CD4-positive, alpha-beta T cell treated with Interleukin-21 for 1 hour (primary cell): ENCODE measurements at places on chromosomes 5 and 9.

GRCh38 chr5:73114044-73114688 is 6.2 kb upstream of the TMEM171 start:
- no peak for DNase-seq

- DNase-seq = no peak
Observed at GRCh38 chr5:176183321-176184074, 54.7 kb upstream of the SIMC1 start.

- no peak for DNase-seq
Observed at GRCh38 chr9:4430432-4431261, 59.6 kb upstream of the SLC1A1 start.

DNA sequence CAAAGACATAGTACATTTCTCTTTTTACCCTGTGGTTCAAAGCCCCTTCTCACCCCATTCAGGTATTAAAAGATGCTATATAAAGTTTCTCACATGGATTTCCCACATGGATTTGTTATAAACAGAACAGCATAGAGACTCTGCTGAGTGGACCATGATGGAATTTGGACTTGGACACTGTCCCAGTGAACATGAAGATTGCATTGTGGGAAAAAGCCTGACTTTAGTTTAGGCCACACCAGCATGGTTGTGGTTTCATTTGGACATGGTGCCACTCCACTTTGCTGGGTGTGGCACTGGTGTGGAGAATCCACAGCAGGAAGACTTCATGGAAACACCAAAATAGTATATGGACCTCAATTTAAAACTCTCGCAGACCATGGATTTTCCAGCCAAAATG is 124.6 kb downstream of the ARHGAP26 start:
- no peak for DNase-seq

DNA sequence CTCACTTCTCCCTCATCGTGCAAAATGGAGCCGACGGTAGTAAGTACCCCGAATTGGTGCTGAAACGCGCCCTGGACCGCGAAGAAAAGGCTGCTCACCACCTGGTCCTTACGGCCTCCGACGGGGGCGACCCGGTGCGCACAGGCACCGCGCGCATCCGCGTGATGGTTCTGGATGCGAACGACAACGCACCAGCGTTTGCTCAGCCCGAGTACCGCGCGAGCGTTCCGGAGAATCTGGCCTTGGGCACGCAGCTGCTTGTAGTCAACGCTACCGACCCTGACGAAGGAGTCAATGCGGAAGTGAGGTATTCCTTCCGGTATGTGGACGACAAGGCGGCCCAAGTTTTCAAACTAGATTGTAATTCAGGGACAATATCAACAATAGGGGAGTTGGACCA is 979 bp downstream of the PCDHGA12 start:
- DNase-seq = no peak

DNA sequence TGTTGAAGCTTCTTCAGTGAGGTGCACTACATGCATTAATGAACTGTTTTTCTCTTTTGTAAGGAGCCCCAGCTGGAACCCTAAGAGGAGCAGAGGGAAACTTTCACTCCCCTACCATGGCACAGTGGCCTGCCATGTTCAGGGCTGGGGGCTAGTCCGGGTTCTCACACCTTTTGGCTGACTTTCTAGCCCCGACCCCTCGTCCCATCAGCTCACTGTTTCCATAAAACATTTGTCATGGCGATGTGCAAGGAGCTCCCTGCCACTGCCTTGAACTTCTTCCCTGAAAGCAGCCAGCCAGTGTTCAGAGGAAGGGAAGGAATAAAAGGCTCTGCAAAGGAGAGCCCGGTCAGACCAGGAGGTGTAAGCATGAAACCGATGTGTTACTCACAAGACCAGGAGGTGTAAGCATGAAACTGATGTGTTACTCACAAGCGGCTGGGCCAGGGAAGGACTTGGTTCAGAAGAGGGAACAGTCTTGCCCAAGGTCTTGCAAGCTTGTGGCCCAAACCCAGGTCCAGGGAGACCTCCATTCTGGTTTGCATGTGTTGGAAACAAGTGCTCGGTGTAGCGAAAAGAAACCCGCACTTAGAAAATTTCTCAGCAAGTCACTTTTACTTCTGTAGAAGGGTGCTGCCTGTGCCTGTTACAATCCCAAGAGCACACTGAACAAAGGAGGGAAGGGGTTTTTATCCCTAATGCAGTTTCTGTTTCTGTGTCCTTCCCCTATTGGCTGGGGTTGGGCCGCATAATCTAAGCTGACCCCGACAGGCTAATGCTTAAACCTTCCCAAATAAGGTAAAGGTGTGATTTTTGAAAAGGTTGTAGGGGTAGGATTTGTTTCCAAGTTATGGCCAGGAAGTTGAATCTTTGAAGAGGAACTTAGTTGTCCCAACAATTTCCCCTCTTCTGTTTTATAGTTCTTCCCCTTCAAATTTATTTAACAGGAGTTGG is 3.4 kb upstream of the ABO start:
- DNase-seq = no peak

- DNase-seq = peak; percentile 56
Observed at GRCh38 chr9:121698627-121699570, 47.5 kb downstream of the DAB2IP start.

- DNase-seq = no peak
Observed at GRCh38 chr9:134046894-134047681, 20.7 kb downstream of the BRD3 start.

DNA sequence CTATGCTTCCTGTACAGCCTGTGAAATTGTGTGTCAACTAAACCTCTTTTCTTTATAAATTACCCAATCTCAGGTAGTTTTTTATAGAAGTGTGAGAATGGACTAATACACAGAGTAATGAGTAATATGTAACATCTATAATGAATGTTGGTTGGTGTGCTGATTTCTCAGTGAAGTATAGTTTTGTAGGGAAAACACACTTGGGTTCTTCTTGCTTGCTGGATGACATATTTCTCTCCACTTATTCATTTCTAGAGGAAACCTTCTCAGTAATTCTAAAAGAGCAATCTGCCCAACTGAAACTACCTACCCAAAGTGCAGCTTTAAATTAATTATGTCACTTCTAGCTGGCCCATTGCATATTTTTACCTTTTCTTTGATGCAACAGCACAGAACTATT is 81.1 kb upstream of the RORB start:
- DNase-seq = no peak

DNA sequence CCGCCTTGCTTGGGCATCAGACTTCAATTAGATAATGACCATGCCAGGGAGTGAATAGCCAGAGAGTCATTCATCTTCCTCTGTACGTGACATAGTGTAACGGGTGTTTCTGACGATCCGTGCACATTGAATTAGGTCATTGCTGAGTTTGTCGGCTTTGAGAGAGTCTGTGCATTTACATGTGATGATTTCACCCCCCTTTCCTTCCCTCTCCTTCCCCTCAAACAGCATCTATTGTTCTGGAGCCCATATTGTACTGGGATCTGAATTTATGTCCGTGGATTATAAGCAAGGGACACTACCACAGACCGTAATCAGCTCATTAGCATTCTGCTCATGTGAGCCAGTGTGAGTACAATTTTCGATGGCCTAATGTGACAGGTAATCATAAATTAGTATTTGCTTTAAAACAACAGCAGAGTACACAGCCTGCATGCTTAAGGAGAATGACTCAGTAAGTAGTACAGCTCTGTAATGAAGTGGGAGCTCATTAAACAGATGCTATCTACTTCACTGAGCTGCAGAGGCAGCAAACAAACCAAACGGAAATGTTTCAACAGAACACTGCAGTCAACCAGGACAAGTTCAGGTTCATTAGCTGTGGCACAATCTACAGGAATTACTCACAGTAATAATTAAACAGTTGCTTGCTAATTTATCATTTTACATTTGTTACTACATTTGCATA is 302.1 kb downstream of the CSNK1G3 start:
- DNase-seq = no peak

DNA sequence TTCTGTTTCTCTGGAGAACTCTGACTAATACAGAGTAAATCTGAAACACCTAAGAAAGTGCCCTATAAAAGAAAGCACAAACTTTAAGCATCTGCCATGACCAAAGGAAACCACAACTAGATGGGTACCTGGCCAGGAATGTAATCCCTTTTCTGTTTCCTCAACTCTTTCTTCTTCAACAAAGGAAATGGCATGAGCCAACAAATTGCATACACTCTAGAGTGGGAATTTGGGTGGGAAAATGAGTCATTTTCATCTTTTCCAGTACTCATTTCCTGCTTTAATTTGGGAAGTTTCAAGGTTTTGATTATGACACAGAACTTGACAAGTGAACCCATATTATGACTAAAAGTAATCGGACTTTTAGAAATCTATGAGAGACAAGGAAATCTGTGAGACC is 349.2 kb upstream of the RORB start:
- DNase-seq = no peak

DNA sequence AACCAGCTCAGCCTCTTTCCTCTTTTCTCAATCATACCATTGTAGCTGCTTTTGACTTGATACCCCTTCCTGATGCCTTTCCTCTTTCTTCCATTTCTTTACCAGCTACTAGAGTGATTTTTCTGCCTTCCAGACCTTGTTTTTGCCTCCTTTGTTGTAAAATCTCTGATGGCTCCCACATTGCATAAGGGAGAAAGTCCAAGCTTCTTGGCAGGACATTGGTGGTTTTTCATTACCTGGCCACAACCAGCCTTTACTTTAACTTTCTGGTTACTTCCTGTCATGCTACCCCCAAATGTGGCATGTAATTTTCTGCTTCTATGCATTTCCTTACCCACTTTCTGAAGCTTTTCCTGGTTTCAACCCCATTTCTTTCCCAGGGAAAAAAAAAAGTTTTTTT is 452.5 kb downstream of the TMEM38B start:
- no peak for DNase-seq

DNA sequence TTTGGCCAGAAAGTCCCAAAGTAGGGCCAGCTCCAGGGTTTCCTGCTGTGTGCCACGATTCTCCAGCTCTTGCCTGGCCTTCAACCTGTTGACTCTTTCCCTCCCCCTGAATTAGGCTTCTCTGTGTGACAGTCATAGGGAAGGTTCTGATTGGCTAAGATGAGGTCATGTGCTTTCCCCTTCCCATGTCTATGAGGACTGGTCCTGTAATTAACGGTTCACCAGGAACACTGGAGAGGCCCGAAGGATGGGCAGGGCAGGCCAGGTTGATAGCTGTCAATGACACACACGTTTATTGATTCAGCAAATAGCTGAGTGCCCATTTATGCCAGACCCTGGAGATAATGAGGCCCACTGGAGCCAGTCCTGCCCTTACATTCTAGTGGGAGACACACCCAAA is 9.0 kb upstream of the PRR7 start:
- no peak for DNase-seq

DNA sequence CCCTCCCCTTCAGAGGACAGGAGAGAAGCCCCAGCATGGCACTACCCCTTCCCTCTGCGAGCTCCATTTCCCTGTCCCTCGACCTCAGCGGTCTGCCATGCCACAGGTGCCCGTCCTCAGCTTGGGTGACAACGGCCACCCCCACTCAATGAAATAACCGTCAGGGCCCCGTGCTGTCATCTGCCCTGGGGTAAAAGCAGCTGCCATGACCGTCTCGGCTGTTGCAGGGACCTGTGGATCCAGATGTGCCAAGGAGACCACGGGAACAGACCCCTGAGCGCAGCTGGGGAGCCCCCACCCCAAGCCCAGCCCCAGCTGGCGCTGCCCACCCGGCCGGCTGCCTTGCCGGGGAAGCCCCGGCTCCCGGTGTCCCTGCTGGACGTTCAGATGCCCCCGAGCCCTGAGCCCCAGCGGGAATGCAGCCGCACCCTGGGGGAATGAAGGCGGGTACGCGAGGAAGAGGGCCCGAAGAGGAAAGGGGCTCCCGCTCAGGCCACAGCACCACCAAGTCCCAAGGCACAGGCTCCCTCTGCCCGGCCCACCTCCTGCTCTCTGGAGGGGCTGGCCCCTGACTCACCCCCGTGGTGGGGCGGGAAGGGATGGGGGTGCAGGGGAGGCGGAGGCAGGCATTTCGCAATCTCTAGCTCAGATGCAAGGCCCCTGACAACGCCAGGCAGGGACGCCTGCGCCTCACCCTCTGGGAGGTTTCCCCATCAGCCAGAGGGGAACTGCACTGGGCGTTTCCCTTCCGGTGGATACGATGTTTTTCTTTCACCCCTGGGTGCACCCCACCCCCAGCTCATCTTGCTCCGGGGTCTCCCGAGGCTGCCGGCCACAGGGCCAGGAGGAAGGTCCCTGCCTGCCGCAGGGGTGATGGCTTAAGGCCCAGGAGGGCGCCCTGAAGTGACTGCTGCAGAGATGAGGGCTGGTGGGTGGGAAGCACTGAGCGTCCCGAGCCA is 49.2 kb downstream of the NACC2 start:
- DNase-seq = no peak

GRCh38 chr5:73615085-73615484 is 10.9 kb upstream of the ARHGEF28 start:
- no peak for DNase-seq

GRCh38 chr9:3740690-3741419 is 215.1 kb upstream of the RFX3 start:
- DNase-seq = no peak

- DNase-seq = no peak
Observed at GRCh38 chr9:13459071-13459470, 179.6 kb upstream of the MPDZ start.

DNA sequence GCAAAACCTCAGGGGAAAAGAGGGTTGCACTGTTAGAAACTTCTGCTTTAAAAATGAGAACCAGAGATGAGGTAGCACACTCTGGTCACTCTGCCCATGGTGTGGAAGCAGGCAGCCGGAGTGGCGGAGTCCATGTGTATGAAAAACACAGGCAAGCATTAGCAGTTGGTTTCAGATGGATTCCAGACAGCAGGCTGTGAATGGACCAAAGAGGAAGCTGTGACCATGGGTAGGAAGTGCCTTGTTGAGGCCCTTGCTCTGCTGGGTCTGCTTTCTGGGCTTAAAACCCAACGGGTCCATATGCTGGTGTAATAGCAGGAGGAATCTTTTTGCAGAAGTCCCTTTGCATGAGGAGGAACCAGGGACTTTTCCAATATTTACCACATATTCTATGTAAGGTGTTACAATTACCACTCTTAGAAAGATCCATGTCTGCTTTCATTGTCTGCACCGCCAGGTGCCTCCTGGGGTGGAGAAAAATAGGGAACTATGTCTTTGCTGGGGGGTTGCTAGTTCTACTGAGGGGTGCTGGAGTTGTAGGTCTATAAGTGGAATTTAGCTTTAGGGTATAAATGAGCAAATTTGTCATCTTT is 77.0 kb downstream of the ANKRD55 start:
- peak; percentile 32 for DNase-seq

GRCh38 chr9:82410866-82411265 is 422.3 kb downstream of the SPATA31D1 start:
- DNase-seq = no peak

GRCh38 chr5:113344973-113345940 is 89.5 kb downstream of the TSSK1B start:
- no peak for DNase-seq

GRCh38 chr5:174410716-174411478 is 313.5 kb upstream of the MSX2 start:
- DNase-seq = no peak
